HCT116 (cell line): ENCODE measurements at places on chromosomes 6 and 20. TPM values are rescaled to one million over a fixed set of nuclear protein-coding genes. Genes with fewer than 3 reads are reported as not detected.

The NFATC2 gene
- total RNA-seq: 5.0 TPM

The CLVS2 gene
- total RNA-seq: not detected

The HLA-F gene
- total RNA-seq: 24.6 TPM

The COL21A1 gene
- not detected for total RNA-seq

The AGPAT4 gene
- 15.5 TPM for total RNA-seq

The POM121L2 gene
- not detected for total RNA-seq

The TRIM15 gene
- 6.5 TPM for total RNA-seq

- DNase-seq: no peak
Observed at GRCh38 chr6:104558746-104559145, 301.0 kb downstream of the HACE1 start.

GRCh38 chr6:14621518-14621917 lies 503.9 kb downstream of the CD83 start:
- no peak for DNase-seq

- DNase-seq: no peak
Observed at GRCh38 chr6:129499843-129500219, 210.1 kb downstream of the ARHGAP18 start.

- DNase-seq: no peak
Observed at GRCh38 chr6:39107034-39107433, 8.0 kb downstream of the SAYSD1 start.

GRCh38 chr6:63514488-63515173 lies 57.6 kb upstream of the LOC128125822 start:
- DNase-seq: no peak

DNA sequence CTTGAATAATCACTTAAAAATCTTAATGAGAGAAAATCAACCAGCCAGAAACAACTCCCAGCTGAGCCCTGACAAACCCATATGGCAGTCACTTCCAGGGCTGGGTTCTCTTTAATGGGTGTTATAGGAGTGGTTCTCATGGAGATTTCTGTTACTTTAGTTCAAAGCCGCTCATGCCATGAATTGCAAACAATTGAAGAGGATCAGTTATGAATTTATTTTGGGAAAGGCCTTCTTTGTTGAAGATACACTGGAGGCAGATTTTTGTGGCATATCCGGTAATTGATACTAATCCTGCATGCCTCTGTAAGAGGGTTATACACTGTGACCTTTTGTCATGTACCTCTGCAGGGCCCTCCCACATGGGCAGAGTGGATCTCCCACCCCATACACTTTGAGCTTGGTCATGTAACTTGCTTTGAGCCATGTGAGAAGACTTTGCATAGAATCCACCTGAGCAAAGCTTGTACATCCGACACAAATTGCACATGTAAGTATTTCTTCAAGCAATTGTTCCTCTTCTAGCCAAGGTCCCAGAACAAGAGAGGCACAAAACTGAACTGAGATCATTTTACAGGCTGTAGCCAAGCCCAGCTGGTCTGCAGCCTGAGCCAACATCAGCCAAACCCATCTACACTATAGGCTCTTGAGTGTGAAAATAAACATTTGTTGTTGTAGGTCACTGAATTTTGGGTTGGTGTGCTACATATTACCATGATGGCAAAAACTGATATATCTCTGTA lies 492.3 kb downstream of the PREX1 start:
- no peak for DNase-seq

- DNase-seq: no peak
Observed at GRCh38 chr6:56770011-56770520, 127.4 kb upstream of the DST start.

DNA sequence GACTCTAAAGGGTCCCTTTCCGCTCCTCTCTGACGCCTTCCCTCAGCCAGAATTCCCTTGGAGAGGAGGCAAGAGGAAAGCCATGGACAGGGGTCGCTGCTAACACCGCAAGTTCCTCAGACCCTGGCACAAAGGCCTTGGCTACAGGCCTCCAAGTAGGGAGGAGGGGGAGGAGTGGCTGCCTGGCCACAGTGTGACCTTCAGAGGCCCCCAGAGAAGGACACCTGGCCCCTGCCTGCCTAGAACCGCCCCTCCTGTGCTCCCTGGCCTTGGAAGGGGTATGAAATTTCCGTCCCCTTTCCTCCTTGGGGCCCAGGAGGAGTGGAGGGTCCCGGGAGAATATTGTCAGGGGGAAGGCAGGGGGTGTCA lies 2.7 kb downstream of the VEGFA start:
- DNase-seq: no peak

GRCh38 chr6:113287396-113287795 lies 569.7 kb upstream of the MARCKS start:
- DNase-seq: no peak

DNA sequence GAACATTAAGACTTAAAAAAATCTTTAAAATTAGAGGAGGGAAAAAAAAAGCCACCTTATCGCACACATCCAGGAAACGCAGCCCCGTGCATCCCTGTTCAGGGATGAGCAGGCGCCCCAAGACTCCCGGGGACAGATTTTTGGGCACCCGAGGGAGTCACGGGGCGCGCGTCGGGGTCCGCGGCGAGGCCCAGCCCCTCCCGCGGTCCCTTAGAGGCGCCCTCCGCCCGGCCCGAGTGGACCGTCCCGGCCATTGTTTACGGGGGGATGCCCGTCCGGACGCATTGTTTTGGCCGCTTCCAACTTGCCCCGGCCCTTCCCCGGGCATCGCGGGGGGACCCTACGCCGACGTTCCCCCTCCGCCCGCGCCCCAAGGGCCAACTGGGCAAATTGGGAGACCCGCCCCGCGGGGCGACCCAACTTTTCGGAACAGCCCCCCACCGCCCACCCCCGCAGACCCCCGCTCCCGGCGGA lies 610 bp downstream of the ZNF217 start:
- no peak for DNase-seq
